Activated T-helper 2 cell treated with anti-CD3 and anti-CD28 coated beads, Interferon-gamma antibody, Interleukin-2, Interleukin-4, amounts not matched to agents 10 μg/mL and 5 μg/mL and 100 μg/mL, durations not matched to agents 14 hours and 24 hours and 36 hours (primary cell): ENCODE measurements at places on chromosomes 3 and 15. TPM values are rescaled to one million over a fixed set of nuclear protein-coding genes. Genes with fewer than 3 reads are reported as not detected.

The NRROS gene
- total RNA-seq: 51.4 and 53.2 TPM in 2 replicates

The ACKR4 gene
- total RNA-seq: not detected in 2 replicates

The CPN2 gene
- total RNA-seq: not detected in 2 replicates

The GPR149 gene
- total RNA-seq: not detected in 2 replicates

The CKMT1B gene
- 0.32 and 0.53 TPM in 2 replicates for total RNA-seq

The SAMMSON gene
- not detected in 2 replicates for total RNA-seq

The LINGO1 gene
- not detected in 2 replicates for total RNA-seq

The COL8A1 gene
- total RNA-seq: not detected in 2 replicates

The CDHR4 gene
- 0.16 TPM in 1 of 2 replicates, not detected in the other for total RNA-seq

The CSPG4 gene
- total RNA-seq: 0.02 TPM in 1 of 2 replicates, not detected in the other

DNA sequence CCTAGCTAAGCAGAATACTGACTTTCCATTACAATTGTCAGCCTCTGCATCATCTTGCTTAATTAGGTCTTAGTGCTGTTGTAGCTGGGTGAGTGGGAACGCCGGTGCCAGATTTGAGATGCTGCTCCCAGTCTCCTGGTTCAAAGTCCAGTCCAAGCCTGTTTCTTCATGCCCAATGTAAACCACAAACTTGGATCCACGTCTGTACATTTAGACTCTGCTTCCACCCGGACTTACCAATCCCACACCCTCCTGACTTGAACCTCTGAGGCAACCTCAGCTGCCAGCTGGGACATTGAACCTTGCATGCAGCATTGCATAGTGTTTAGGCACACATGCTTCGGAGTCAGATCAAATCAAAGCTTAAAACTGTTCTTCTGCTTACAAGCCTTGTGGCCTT lies 43.0 kb downstream of the BCL2L10 start:
- no peak for DNase-seq
- no peaks in the 10 kb centered on the region for H3K27me3 ChIP-seq
- peaks cover 10% of the 10 kb centered on the region for H3K36me3 ChIP-seq
- H3K4me3 ChIP-seq: no peak overlapping the region

- H3K36me3 ChIP-seq: peaks cover 4% of the 10 kb centered on the region
- no peak for DNase-seq
- no peaks in the 10 kb centered on the region for H3K27me3 ChIP-seq
- H3K4me3 ChIP-seq: peak overlapping the region; percentile 0
- H3K27ac ChIP-seq: peak overlapping the region; percentile 11
- H3K4me1 ChIP-seq: peaks cover 35% of the 10 kb centered on the region
Measured at GRCh38 chr3:177538750-177539730, 341.8 kb upstream of the TBL1XR1 start.

DNA sequence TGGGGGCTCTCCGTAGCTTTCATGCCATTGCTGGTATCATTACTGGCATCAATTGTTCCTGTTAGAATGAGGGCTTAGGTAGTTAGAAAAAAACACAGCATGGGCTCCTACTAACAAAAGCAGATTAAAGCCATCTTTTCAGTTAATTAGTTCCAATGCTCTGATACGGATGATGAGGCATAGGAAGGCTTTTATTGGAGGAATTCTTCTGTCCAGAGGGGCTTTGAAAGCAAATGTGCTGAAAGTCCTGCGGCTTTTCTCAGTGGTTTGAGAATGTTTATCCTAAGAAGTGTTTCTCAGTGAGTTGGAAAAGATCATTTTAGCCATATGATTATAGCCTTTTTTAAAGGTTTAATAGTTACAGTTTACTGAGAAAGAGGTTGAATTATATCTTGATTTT lies 198.5 kb downstream of the THSD4 start:
- H3K4me1 ChIP-seq: no peaks in the 10 kb centered on the region
- H3K27ac ChIP-seq: no peak overlapping the region
- DNase-seq: no peak
- no peaks in the 10 kb centered on the region for H3K27me3 ChIP-seq
- no peaks in the 10 kb centered on the region for H3K36me3 ChIP-seq

GRCh38 chr3:94069194-94069813 lies 6.4 kb downstream of the NSUN3 start:
- no peak overlapping the region for H3K27ac ChIP-seq
- H3K27me3 ChIP-seq: no peaks in the 10 kb centered on the region
- peaks cover 78% of the 10 kb centered on the region for H3K36me3 ChIP-seq
- no peak for DNase-seq

- H3K4me1 ChIP-seq: no peaks in the 10 kb centered on the region
- DNase-seq: no peak
- no peaks in the 10 kb centered on the region for H3K27me3 ChIP-seq
- no peak overlapping the region for H3K4me3 ChIP-seq
- H3K27ac ChIP-seq: no peak overlapping the region
Measured at GRCh38 chr3:22175947-22176346, 424.9 kb upstream of the ZNF385D start.

- no peak overlapping the region for H3K4me3 ChIP-seq
- no peaks in the 10 kb centered on the region for H3K27me3 ChIP-seq
- no peak overlapping the region for H3K27ac ChIP-seq
- H3K36me3 ChIP-seq: no peaks in the 10 kb centered on the region
Measured at GRCh38 chr15:77620297-77620696, 12.4 kb downstream of the LINGO1 start.

GRCh38 chr15:66924889-66925288 lies 140.5 kb upstream of the SMAD3 start:
- H3K4me1 ChIP-seq: peaks cover 7% of the 10 kb centered on the region
- H3K27me3 ChIP-seq: peaks cover 21% of the 10 kb centered on the region
- H3K27ac ChIP-seq: no peak overlapping the region
- no peak overlapping the region for H3K4me3 ChIP-seq
- no peaks in the 10 kb centered on the region for H3K36me3 ChIP-seq

DNA sequence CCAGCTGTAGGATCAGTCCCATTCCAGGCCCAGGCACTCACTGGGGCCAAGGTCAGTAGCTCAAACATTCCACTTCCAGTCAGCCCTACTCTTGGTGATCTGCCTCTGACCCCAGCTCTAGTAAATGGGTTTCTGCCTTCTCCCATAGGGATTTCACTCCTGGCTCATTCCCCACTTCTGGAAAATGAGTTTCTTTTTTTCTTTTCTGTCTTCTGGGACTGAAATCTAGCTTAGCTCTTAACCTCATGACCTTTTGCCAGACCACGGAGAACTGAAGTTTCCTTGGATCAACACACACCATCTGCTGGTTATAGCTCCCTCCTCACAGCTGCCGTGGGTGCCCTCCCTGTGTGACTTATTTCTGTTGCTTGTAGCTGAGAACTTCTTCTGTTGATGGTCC lies 21.3 kb downstream of the MME start:
- no peaks in the 10 kb centered on the region for H3K4me1 ChIP-seq
- DNase-seq: no peak
- H3K36me3 ChIP-seq: no peaks in the 10 kb centered on the region
- H3K4me3 ChIP-seq: no peak overlapping the region
- no peak overlapping the region for H3K27ac ChIP-seq

DNA sequence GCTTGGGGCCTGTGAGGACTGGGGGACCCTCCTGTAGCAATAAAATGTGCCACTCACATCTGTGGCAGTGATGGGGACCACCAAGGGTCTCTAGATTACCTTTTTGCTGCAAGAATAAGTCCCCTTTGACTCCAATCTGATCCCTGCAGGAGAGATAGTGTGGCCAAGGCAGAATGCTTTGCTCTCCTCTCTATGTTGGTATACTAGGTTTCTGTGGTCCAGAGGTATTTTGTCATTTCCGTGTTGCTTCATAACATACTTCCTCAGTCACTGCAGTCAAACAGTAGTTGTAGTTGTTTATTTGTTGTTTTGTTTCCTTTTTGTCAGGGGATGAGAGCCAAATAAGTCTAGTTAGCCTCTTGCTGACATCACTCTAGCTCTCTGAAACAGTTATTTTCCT lies 13.1 kb upstream of the NAALADL2 start:
- H3K36me3 ChIP-seq: no peaks in the 10 kb centered on the region
- H3K27ac ChIP-seq: no peak overlapping the region
- DNase-seq: no peak

- H3K4me1 ChIP-seq: no peaks in the 10 kb centered on the region
- no peak overlapping the region for H3K27ac ChIP-seq
- no peak overlapping the region for H3K4me3 ChIP-seq
- H3K36me3 ChIP-seq: no peaks in the 10 kb centered on the region
- DNase-seq: no peak
Measured at GRCh38 chr3:166837535-166837934, 542.6 kb downstream of the ZBBX start.

GRCh38 chr3:193903966-193904365 lies 232.0 kb upstream of the HES1 start:
- no peak for DNase-seq
- no peaks in the 10 kb centered on the region for H3K4me1 ChIP-seq
- no peak overlapping the region for H3K27ac ChIP-seq
- H3K27me3 ChIP-seq: peaks cover 4% of the 10 kb centered on the region

- DNase-seq: no peak
- no peaks in the 10 kb centered on the region for H3K4me1 ChIP-seq
- no peaks in the 10 kb centered on the region for H3K27me3 ChIP-seq
- no peak overlapping the region for H3K4me3 ChIP-seq
Measured at GRCh38 chr3:22269831-22270230, 518.8 kb upstream of the ZNF385D start.
